Effector CD4-positive, alpha-beta T cell (primary cell): ENCODE measurements at places on chromosomes 3 and 15.

DNA sequence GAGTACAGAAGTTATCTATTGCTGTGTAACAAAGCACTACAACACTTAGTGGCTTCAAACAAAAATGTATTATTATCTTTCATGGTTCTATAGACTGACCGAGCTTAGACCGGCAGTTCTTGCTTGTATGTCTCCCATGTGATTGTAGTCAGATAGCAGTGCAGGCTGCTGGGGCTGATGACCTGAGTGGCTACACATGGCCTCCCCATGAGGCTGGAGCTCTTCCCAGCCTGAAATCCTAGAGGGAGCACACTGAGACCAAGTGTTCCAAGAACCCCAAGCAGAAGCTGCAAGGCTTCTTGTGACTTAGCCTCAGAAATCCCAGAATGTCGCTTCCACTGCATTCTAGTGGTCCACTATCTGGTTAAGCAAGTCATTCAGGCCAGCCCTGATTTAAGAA, 141.2 kb upstream of the TLE3 start:
- DNase-seq: no peak

DNA sequence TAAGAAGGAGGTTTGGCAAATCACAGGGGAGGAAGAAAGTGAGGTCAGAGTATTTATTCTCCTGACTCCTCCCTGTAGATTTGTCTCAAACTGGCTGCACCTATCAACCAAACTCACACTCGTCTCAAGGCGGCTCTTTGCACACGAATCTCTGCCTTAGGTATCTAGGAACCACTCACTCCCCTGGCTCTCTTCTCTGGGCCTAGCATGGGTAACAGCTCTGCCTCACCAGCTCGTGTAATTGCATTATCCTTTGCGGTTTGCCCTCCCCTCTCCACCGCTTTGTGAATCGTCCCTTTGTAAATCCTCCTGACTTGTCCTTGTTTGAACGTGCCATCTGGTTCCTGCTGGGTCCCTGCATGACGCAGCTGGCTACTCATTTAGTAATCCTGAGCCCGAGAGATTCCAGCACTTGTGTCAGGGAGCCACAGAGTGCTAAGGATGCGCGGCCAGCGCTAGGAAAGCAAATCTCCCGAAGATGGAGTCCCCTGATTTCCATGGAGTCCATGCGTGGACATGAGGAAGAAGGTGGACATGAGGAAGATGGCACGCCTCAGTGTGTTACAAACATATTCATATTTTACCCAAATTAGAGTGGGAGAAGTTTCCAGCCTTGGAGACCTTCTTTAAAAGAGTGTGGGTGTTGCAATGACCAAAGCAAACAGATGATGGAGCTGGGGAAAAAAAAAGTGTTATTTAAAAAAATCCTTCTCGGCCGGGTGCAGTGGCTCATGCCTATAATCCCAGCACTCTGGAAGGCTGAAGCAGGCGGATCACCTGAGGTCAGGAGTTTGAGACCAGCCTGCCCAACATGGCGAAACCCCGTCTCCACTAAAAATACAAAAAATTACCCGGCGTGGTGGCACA, 26.7 kb downstream of the NRROS start:
- DNase-seq: no peak

DNA sequence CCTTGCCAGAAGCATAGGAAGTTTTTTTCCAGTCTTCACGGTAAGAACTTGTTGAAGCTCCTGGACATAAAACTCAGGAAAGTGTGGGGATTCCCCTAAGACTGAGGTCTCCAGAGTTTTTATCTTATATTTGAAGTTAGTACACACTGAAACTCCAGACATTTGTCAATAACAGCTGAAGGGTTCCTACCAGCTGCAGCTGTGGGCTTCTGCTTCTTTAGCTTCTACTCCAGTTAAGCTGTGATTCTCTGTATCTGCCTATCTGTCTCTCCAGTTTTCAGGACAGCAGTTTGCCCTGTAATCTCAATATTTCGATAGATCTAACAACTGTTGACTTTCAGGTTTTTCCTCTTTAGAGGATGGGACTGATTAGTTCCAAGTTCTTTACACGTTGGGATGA, 966.0 kb upstream of the SEMA6D start:
- no peak for DNase-seq

DNA sequence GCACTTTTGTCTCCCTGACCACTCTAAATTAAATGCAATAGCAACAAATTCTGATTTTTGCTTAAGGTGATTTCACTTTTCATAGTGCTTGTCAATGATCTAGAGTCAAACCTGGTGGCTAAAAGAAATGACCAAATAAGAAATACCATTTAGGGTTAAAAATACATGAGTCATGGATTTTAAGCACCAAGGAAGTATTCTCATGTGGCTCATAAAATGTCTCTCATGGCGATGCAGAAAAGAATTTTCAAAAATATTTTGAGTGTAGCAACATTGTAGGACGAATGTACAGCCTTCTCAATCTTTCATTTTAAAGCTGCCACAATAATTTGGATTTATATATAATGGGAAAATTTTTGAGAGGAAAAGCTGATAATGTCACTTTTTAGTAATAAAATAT, 193.6 kb downstream of the EPHA3 start:
- DNase-seq: no peak

DNA sequence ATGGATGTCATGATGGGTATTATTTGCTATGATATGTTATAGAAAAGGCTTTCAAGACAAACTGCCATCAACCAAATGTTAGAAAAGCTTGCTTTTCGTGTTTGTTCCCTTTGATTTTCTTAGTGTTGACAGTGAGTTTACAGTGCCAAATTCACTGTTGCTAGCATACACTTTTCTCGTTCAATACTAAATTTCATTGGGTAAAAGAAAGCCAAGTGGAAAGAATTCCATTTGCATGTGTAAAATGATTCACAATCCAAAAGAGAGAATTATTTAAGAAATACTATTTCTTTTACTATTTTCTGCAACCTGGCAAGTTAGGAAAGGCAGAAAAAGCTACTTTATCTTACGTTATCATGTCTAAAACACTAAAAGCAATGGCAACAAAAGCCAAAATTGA, 301.4 kb downstream of the OTOL1 start:
- DNase-seq: no peak

DNA sequence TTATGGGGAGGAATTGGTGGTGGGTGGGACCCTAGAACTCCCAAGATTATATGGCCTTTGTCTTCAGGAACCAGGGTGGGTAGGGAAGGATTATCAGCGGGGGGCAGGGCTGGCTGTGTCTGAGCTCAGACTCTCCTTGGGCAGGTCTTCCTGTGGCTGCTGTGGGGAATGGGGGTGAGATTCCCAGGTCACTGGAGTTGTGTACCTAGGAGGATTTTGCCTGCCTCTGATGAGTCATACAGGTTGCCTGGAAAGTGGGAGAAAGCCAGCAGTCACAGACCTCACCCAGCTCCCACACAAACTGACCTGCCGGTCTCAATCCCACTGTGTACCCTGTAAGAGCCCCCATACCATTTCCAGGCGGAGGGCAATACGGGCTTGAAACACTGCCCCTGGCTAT, 209.9 kb upstream of the CNTN3 start:
- DNase-seq: no peak

DNA sequence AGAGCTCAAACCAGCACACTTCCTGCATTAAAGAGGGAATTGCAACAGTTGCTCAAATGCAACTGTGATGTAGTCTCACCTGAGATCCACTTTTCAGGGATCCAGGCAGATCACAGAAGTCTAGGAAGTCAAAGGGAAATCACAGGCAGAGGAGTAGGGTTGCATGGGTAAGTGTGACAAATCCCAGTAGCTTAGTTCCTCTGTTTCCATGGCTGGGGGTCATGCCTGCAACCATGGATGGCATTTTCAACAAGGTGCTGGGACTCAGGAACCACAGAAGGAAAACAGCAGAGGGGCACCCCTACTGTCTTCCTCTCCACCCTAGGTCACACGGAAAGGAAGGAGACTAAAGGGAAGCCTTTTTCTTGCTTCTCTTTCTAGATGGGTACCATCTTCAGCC, 36.5 kb upstream of the ARNT2 start:
- no peak for DNase-seq

GRCh38 chr3:51500632-51501131, 867 bp upstream of the DCAF1 start:
- DNase-seq: no peak

- no peak for DNase-seq
Measured at GRCh38 chr15:74723754-74724334, 1.5 kb downstream of the CYP1A1 start.

DNA sequence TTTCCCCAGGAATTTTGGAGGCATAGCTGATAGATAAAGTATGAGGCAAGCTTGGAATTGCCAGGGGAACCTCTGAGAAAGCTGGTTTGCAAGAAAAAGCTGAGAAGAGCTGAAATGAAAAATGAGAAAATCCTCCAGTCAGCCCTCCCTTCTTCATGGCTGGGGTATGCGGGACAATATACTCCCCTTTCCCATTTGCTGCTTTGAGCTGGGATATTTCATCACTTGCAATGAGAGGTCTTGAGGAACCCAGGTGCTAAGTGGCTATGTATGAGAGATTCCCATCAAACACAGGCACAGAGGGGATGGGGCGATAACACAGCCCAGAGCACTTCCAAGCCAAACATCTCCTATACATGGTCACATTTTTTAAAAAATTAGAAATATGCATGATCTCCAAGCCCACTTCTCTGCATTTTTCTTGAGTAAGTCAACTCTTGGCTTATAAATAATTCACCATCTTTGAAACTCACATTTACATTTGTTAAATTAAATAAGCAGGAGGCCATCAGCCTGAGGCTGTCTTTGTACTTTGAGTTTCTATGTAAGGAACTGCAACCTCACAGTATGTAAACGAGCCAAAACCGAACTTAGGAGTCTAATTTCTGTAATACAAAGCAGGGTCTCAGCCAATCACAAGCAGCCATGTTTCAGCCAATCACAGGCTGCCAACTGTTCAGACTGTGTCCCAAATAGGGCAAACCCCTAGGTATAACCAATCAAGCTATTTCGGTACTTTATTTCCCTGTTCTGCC, 983.6 kb upstream of the NR2F2 start:
- DNase-seq: no peak

DNA sequence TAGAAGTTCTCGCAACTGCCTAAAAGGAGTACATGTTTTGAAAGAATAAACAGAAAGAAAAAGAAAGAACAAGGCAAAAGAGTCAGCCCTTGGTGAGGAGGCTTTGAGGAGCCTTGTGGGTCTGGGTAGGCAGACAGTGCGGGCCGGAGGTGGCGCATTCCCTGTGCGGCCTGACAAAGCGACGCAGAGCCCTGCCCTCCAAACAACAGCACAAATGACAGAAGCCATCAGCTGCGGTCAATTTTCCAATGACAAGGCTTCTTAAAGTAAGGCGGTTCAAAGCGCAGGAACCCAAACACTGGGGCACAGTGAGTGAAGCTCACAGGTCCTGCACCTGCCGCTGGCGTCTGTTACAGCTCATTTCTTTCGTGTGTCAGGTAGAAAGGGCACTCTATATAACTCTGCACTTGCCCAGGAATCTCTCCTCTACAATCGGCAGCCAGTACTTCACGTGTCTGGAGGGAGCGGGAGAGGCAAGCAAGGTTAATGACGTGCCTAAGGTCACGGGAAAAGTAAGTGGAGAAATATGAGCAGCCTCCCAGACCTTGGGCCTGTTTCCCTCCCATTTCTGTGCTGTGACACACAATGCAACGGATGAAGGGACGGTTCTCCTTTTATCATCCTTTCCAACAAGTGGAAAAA, 178.1 kb downstream of the OPA1 start:
- no peak for DNase-seq

GRCh38 chr15:40355976-40356585, 1.9 kb upstream of the DISP2 start:
- no peak for DNase-seq

- DNase-seq: no peak
Measured at GRCh38 chr3:183160616-183161015, 1.9 kb downstream of the LAMP3 start.

DNA sequence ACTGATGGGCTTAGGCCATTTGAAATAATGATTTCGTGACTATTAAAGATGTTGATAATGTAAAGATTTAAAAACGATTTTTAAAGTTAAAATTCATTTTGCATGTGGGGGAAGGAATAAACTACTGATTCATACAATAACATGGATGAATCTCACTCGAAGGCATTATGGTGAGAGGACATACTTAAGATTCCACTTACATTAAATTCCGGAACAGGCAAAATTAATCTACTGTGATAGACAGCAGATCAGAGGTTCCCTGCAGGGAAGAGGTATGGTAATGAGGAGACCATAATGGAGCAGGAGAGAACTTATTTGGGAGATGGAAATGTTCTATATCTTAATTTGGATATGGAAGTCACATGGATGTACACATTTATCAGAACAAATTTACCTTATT, 28.4 kb upstream of the RAB6B start:
- no peak for DNase-seq

- DNase-seq: no peak
Measured at GRCh38 chr15:31108836-31109235, 7.3 kb upstream of the TRPM1 start.

DNA sequence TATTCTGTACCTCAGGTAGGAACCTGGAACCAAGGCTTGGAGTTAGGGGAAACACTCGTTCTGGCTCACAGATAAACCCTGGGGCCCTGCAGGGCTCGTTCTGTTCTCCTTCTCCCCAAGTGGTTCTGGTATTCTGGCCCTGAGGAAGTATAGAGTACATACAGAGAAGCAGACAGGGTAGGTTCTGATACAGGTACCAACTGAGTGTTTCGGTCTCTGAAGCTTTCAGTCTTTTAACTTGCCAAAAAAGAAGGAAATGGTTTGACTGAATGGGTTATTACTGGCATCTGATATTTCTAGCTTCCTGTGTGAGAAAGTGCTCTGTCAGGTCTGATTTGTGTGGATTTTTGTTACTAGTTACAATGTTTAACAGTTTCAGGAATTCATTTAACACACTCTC, 67.3 kb downstream of the UBE2E2 start:
- no peak for DNase-seq

- no peak for DNase-seq
Measured at GRCh38 chr15:68360721-68361120, 71.2 kb downstream of the ITGA11 start.

DNA sequence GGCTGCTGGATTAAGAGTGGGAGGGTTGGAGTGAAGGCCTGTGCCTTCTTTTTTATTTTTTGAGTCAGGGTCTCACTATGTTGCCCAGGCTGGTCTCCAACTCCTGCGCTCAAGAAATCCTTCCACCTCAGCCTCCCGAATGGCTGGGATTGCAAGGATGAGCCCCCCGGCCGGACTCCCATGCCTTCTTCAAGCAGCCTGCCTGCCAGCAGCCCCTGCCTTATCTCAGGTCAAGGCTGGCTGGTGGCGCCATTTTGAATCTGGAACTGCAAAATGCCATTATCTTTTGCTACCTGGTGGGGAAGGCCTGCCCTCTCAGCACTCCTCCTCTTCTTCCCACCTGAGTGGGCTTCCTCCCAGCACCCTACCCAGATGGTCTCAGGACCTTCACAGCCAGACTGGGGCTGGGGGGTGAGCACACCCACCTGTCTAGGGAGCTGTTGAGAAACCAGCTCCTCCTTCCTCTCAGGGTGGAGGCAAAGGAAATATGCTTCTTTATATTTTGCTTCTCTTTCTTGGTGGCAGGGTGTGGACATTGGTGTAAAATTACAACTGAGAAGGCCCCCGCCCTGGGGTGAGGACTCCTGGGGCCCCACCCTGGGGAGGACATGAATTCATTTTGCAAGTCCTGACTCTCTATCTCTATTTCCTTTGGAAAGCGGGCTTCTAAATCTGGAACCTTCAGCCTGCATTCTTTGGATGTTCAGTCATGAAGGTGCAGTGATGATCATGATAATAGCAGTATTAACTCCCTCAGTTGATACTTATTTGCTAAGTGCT, 7.7 kb upstream of the FLNB start:
- DNase-seq: no peak

GRCh38 chr15:96369351-96369750, 38.9 kb downstream of the NR2F2 start:
- no peak for DNase-seq
